ENCODE measurements at places on chromosomes 4 and X.

GRCh38 chr4:40515037-40515397, 114.6 kb downstream of the RBM47 start:
- no peak for DNase-seq

DNA sequence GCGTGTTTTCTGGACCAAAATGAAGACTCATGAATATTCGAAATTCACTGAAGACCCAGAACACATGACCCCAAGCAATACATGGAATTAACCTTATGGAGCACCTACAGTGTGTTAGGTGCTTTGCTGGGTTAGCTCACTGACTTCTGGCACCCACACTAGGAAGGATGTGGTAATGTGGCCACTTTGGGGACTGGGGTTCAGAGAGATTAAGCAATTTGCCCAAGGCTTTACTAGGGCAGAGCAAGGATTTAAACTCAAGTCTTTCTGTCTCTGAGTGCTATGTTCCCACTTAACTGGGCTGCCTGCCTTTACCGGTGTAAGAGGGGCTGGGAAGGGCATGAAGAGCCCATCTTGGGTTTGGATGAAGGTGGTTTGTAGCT, 162.0 kb upstream of the ATP6AP2 start:
- no peak for DNase-seq

DNA sequence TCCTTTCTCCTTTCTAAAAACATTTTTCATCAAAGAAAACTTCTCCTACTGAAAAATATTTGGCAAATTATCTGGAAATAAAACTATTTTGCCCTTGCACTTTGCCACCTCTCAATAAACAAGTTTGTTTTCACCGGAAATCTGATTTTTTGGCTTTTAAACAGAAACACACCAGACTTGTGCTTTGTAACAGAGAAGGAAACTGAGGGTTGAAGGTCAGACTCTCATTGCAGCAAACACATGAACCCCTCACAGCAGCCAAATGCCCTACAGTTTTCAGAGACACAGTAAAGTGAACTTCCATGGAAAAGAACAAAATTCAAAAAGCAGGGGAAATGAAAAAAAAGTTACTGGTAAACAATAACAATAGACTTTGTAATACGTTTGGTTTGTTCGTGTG, 95.6 kb upstream of the WDR17 start:
- DNase-seq, result no peak

GRCh38 chrX:18677161-18677869, 5.4 kb upstream of the RS1 start:
- DNase-seq, result no peak

DNA sequence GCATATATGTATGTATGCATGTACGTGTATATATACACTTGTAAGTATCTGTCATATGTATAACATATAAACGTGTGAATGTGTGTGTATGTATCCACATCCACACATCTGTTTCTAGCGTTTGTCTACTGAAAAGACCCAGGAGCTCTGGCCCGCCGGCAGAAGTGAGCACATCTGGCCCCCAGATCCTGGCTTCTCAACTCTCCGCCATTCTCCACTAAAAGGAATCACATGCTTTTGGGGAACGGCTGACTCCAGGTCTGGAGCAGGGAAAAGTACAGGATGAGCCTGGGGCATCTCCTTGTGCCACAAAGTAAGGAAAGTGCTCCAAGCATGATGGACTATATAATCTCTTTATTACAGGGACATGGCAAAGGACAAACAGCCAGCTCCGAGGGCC, 143.7 kb downstream of the AFAP1 start:
- no peak for DNase-seq

- DNase-seq, result no peak
These were observed 783.0 kb upstream of the AADAT start for GRCh38 chr4:170872794-170873193.

GRCh38 chr4:102665527-102665926, 95.2 kb downstream of the MANBA start:
- no peak for DNase-seq

DNA sequence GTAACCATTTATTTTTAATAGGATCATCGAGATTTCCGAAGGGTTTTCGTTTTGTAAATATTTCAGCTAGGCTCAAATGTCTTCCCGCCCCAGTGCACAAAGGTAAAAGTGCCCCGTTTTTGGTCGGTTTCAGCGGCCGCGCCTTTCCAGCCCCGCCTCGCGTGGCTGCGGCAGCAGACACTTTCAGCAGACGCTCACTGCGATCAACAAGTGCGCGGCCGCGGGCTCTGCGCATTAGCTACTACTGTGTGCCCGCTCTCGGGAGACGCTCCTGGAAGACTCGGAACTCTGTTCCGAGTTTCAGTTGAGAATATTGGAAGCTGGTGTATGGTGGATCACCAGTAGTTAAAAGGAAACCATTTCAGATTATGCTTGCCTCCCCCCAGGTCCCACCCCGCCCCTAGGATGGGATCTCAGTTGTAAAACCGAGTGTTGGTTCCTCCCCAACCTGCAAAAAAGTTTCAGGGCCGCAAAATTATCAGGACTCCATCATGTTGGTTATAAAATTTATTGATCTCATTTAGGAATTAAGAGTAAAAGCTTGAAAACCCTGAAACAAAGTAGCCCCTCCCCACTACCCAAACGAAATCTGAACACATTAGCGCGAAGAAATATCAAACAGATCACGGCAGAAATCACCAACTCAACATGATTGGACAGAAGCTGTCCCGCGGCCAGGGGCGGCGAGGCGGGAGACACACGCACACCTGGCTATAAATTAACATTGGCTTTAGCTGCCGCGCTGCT, 2.2 kb downstream of the SOX3 start:
- DNase-seq, result no peak

- DNase-seq, result no peak
These were observed 86.5 kb upstream of the LEF1 start for GRCh38 chr4:108255203-108255747.

GRCh38 chrX:20545538-20545937, 278.8 kb upstream of the RPS6KA3 start:
- no peak for DNase-seq

GRCh38 chr4:138341739-138342415, 99.7 kb upstream of the SLC7A11 start:
- no peak for DNase-seq

DNA sequence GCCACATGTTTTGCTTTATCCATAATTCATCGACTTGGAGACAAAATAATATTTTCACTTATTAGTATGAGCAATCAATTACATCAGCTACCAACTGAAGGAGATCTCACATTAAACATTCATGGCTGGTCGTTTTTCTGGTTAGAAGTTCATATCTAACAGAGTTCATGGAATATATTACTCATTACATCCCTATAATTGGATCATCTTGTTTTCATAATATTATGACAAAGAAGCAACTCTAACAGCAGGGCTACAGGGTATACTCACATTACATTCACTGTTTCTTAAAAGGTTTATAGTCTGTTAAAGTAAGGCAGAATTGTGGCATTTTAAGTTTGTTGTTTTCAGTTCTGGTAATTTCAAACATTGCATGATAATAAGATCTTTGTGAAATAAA, 33.0 kb downstream of the GSTCD start:
- no peak for DNase-seq

DNA sequence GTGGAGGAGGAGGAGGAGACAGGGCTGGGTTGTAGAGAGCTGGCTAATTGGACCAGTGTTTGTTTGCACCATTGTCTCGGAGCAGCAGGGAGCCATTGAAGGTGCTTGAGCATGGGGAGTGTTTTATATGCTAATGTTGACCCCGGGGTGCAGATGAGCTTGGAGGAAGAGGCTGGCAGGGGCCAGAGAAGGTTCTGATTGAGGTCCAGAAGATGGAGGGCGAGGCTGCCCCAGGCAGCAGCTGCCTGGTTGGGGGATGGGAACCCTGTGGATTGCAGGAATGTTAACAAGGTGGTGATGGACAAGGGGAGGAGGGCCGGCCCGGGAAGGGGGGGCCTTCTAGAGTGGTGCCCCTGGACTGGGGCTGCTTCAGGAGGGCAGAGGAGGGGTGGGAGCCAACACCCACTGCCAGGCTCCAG, 18.0 kb downstream of the DOK7 start:
- DNase-seq, result no peak

GRCh38 chr4:154416190-154416547, 75.4 kb downstream of the DCHS2 start:
- no peak for DNase-seq

- DNase-seq, result no peak
These were observed 10.1 kb upstream of the SH3TC1 start for GRCh38 chr4:8188743-8189550.

- DNase-seq, result no peak
These were observed 61.7 kb upstream of the CAMK2D start for GRCh38 chr4:113823291-113823659.

GRCh38 chrX:41350976-41351569, 17.1 kb downstream of the DDX3X start:
- no peak for DNase-seq

DNA sequence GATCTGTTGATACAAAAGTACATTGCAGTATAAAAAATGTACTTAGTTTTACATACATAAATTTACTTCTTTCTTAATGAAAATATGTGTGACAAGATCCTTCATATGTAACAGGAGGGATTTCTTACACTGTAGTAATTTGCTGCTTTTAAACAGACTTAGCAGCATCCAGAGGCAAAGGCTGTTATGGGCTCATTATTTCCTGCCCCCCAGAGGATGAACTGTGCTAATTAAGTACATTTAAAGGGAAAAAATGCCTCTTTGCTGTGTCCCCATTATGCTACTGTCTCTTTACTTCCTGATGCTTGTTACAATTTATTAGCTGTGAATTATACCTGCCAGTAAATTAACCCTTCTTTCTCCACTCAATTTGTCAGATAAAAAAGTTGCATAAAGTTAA, 47.1 kb downstream of the NDST3 start:
- DNase-seq, result no peak

DNA sequence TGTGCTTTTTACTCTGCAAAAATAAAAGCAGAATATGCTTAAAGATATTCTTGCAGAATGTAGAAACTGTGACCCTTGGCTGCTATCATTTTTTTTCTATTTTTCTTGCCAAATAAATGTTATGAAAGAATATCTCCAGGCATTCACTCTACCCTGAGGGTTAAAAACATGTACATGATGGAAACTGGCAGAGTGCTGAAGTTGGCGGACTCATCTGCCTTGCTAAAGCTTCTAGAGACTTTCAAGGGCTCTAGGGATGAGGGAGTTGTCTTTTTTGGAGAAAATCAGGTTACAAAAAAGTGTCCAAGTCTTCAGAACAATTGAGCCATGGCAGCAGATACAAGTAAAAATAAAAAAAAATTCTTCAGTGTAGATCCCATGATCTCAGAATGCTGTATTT, 40.5 kb upstream of the NRK start:
- DNase-seq, result no peak
